ENCODE measurements at places on chromosomes 4 and X.
A peak's percentile ranks its signal among the peaks of the same experiment; 100 is the strongest.

GRCh38 chrX:96453139-96453538 is 231.5 kb upstream of the DIAPH2 start:
- DNase-seq, result no peak

GRCh38 chr4:55539658-55540057 is 7.1 kb downstream of the CLOCK start:
- no peak for DNase-seq

- no peak for DNase-seq
These were observed 326.9 kb downstream of the NAF1 start for GRCh38 chr4:162839814-162840213.

- DNase-seq, result no peak
These were observed 59.8 kb upstream of the MAML3 start for GRCh38 chr4:140213749-140214148.

DNA sequence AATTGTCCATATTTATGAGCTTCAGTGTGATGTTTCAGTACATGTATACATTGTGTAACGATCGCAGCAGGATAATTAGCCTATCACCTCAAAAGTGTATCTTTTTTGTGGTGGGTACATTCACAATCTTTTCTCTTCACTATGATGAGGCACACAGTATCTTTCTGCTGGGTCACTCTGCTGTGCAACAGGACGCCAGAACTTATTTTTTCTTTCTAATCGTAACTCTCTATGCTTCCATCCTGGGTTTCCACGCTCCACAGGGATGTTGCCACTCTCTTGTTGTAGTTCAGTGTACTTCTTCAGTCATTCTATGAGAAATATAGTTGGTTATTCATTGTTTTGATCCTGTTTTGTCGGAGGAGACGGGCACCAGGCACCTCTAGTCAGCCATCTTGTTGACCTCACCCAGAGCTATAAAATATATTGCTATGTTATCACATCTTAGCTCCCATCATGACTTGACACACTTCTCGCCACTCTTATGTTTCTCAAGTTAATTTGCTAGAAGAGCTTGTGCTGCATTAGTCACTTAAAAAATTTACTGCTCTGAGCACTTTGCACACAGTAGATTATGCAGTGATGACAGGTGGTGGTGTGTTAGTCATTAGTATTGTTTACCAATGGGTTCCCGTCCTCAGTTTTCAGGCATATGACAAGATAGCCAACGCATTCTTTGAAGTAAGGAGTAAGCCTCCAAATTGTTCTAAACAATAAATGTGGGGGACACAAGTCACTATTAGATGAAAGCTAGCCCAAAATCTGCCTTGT is 1002.7 kb upstream of the PCDH7 start:
- DNase-seq, result no peak

- DNase-seq, result no peak
These were observed 568.6 kb upstream of the BOD1L1 start for GRCh38 chr4:14196131-14196530.

- DNase-seq, result no peak
These were observed 1700.6 kb upstream of the TENM3 start for GRCh38 chr4:180542445-180543100.

DNA sequence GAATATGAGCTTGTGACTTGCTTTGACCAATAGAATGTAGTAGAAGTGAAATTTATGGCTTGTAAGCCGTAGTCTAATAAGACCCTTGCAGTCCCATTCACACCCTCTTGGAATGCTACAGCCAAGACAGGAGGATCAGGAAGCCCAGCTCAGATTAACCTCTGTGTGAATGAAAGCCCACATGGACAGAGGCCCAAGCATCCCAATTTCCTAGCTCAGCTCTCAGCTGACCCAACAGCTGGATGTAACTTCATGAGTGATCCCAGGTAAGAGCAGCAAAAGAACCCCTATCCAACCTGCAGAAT is 12.8 kb upstream of the PPM1K start:
- no peak for DNase-seq

GRCh38 chrX:31819455-31819854 is 747.6 kb upstream of the FTHL17 start:
- DNase-seq, result no peak

GRCh38 chr4:34814266-34814665 is 1430.0 kb downstream of the ARAP2 start:
- DNase-seq, result no peak

- no peak for DNase-seq
These were observed 147.0 kb downstream of the APBB2 start for GRCh38 chr4:41067369-41067768.

- no peak for DNase-seq
These were observed 283.6 kb downstream of the GALNTL6 start for GRCh38 chr4:172096786-172097185.

GRCh38 chrX:17740137-17741122 is 3.1 kb downstream of the SCML1 start:
- DNase-seq, result no peak

- no peak for DNase-seq
These were observed 112.0 kb upstream of the TBL1X start for GRCh38 chrX:9352694-9353411.

DNA sequence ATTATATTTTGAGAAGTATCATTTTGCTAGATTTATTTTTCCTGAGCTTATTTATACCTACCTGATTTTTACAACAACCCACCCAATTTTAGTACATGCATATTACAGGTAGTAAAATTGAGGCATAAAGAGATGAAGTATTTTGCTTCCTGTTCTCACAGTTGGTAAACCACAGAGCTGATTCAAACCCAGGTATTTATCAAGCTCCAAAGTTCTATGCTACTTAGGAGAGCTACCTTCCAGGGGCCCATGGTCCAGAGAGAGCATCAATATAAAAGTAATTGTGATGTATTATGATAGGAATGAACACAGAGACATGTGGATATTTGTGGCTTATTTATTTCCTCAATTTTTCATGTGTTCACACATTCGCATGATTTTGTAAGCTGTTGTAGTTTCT is 20.2 kb upstream of the GBA3 start:
- DNase-seq, result no peak

DNA sequence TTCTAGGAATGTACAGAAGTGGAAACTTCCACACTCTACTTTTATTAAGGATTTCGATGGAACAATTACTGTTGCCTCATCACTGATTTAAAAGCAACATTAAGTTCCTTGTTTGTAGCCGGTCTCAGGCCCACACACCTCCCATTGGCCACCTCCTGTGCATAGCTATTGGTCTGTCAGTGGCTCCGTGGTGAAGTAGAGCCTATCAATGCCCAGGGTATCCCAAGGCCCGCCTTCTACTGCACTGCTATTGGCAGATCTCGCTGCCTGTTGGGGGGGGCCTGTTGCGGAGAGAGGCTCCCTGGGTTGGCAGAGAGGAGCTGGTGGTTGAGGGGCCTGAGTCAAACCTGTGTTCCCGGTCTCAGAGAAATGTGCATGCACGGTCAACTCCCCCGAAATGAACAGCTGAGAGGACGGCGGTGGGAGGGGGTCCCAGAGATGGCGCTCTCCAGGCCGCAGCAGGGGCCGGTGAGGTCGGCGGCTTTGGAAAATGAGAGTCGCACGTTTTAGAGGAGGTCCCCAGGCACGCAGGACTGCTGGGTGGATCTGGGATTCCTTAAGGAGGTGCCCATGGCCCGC is 4.9 kb upstream of the ARAF start:
- DNase-seq, result peak; percentile 62

GRCh38 chr4:85724791-85725563 is 250.0 kb downstream of the ARHGAP24 start:
- no peak for DNase-seq

DNA sequence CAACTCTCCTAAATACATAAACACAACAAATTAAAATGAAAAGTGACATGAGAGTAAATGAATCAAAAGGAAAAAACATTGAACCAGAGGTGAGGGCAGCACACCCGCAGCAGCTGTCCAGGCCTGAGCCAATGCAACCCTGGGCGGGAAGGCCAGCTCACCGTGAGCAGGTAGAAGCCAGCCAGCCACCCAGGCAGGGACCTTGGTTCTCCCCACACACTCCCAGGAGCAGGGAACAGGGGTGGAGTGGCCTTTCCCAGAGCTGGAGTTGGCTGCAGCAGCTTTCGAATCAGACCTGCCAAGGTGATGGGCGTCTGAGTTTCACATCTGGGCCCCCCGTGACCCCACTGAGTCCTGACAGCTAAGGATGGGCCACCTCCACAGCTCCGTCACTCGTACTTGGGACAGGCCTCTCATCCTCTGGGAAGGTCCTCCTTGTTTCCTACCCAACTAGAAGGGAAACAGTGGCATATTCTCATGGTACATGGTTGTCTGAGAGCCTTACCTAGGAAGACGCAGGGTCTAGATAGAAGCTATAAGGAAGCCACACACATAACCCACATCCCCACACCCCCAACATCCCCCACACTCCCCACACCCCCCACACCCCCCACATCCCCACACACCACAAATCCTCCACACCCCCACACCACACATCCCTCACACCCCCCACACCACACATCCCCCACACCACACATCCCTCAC is 172.2 kb downstream of the DCLK2 start:
- no peak for DNase-seq

GRCh38 chr4:47444031-47444430 is 19.5 kb downstream of the COMMD8 start:
- no peak for DNase-seq

GRCh38 chrX:31433856-31434255 is 362.0 kb upstream of the FTHL17 start:
- DNase-seq, result no peak

GRCh38 chrX:16678689-16679088 is 28.7 kb downstream of the S100G start:
- no peak for DNase-seq

GRCh38 chr4:86918539-86919072 is 16.2 kb upstream of the AFF1 start:
- DNase-seq, result no peak

DNA sequence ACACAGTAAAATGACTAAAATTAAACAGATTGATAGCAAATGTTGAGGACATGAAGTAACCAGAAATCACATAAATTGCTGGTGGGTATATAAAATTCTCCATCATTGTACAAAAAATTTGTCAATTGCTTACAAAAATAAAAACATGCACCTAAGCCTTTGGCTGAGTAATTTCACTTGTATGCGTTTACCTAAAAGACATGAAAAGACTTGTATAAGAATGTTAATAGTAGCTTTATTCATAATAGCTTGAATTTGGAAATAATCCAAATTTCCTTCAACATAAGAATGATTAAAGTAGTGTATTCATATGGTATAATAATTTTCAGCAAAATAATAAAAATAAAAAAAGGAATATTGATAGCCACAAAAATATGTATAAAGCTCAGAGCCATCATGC is 37.7 kb downstream of the PDHA2 start:
- DNase-seq, result no peak

DNA sequence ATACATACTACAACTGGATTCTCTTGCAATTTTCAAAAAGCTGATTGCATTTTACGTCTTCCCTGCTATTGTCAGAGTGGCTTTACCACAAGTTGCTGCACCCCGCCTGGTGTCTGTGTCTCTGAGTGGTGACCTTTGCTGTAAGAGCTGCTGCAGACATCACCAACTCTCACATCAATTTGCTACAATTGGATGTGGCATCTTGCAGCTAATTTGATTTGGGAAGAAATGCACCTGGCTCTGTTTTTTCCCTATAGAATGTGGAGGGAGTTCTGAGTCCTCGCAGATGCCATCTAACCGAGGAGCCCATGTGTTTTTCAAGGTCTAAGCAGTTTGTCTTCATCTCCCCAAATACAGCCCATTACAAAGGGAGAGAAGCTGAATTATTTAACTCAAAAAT is 73.8 kb upstream of the PHOX2B start:
- no peak for DNase-seq

Measured in NCI-H1436 treated with DMSO at 0.1 percent for 48 hours (cell line).